Glomerular endothelial cell (primary cell): ENCODE measurements at places on chromosomes 11 and 22. TPM values are rescaled to one million over a fixed set of nuclear protein-coding genes. Genes with fewer than 3 reads are reported as not detected.

Gene CCDC89
- 0.58 and 0.63 TPM in 2 replicates for total RNA-seq

Gene GAB4
- total RNA-seq = not detected in 2 replicates

Gene OR52N4
- not detected in 2 replicates for total RNA-seq

Gene GANAB
- 295 and 372 TPM in 2 replicates for total RNA-seq

Gene SYNGR1
- 3.1 and 3.3 TPM in 2 replicates for total RNA-seq

Gene CDKN1C
- total RNA-seq = 8.1 and 10.1 TPM in 2 replicates

Gene EMSY
- 8.6 and 16.7 TPM in 2 replicates for total RNA-seq

Gene FAT3
- total RNA-seq = 0.97 and 3.3 TPM in 2 replicates

Gene SYT7
- total RNA-seq = 0.53 and 1.3 TPM in 2 replicates

Gene ASCL2
- not detected in 2 replicates for total RNA-seq

Gene MS4A6E
- not detected in 2 replicates for total RNA-seq

Gene APOBEC3B
- 0.87 and 4.7 TPM in 2 replicates for total RNA-seq

Gene ADORA2A
- total RNA-seq = 49.0 and 60.6 TPM in 2 replicates

Gene SCUBE2
- 0.76 and 1.7 TPM in 2 replicates for total RNA-seq

Gene LDHAL6A
- total RNA-seq = not detected in 2 replicates

Gene SMIM35
- 0.12 TPM in 1 of 2 replicates, not detected in the other for total RNA-seq
